ENCODE measurements at places on chromosomes 11 and 22. TPM values are rescaled to one million over a fixed set of nuclear protein-coding genes. Genes with fewer than 3 reads are reported as not detected.

The OR2AG2 gene
- total RNA-seq, result 0.43 TPM

The OR52B2 gene
- not detected for total RNA-seq

The RAB39A gene
- not detected for total RNA-seq

The ST14 gene
- 5.4 TPM for total RNA-seq

The APLNR gene
- 15.1 TPM for total RNA-seq

DNA sequence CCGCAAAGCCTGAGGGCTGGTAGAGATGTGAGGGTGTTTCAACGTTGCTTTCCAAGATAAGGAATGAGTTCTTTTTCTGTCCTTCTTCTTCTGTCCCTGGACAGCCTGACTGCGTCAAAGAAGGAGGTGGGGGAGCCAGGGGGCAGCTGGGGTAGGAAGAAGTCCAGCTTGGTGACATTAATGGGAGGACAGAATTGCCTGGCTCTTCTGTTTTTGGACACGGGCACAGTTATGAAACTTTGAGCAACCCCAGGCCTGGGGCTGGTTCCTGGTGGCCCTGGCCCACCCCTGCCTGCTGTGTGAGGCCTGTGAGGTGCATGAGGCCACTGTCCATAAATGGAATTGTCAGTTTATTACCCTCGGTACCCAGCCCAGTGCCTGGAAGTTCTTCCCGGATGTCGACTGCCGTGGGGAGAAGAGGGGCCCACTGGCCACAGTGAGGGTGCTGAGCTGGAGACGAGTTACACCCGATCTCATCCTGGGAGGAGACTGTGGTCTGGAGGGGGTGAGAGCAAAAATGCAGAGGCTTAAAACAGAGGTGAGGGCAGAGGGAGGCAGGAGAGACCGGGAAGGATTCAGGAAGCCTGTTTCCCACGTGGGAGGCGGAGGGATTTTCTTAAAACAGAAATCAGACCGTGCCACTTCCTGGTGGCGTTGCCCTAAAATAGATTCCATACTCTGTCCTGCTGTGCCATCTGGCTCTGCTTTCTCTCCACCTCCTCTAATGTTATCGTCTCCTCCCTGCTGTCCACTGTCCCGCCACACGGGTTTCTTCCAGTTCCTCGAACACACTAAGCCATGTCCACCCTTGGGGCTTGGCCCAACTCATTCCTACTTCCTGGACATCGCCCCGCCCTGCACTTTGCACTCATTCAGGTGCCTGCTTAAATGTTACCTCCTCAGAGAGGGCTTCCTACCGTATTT is 59.7 kb upstream of the RASD2 start:
- H3K27me3 ChIP-seq, result no peaks in the 10 kb centered on the region
- no peaks in the 10 kb centered on the region for H3K4me1 ChIP-seq
- H3K4me3 ChIP-seq, result no peak overlapping the region
- H3K36me3 ChIP-seq, result no peaks in the 10 kb centered on the region
- DNase-seq, result no peak

- H3K36me3 ChIP-seq, result no peaks in the 10 kb centered on the region
- no peak for DNase-seq
- peaks cover 15% of the 10 kb centered on the region for H3K4me1 ChIP-seq
- H3K4me3 ChIP-seq, result no peak overlapping the region
These were observed 61.7 kb downstream of the CHRDL2 start for GRCh38 chr11:74669211-74670160.

GRCh38 chr11:82898241-82898640 is 2.0 kb downstream of the PRCP start:
- DNase-seq, result no peak
- no peak overlapping the region for H3K27ac ChIP-seq
- H3K4me3 ChIP-seq, result peak overlapping the region; percentile 70
- no peaks in the 10 kb centered on the region for H3K4me1 ChIP-seq
- H3K27me3 ChIP-seq, result no peaks in the 10 kb centered on the region

GRCh38 chr11:47797633-47798032 is 30.5 kb upstream of the FNBP4 start:
- peaks cover 66% of the 10 kb centered on the region for H3K36me3 ChIP-seq
- no peaks in the 10 kb centered on the region for H3K27me3 ChIP-seq
- H3K4me3 ChIP-seq, result no peak overlapping the region
- no peak for DNase-seq
- H3K4me1 ChIP-seq, result no peaks in the 10 kb centered on the region
- H3K27ac ChIP-seq, result no peak overlapping the region

DNA sequence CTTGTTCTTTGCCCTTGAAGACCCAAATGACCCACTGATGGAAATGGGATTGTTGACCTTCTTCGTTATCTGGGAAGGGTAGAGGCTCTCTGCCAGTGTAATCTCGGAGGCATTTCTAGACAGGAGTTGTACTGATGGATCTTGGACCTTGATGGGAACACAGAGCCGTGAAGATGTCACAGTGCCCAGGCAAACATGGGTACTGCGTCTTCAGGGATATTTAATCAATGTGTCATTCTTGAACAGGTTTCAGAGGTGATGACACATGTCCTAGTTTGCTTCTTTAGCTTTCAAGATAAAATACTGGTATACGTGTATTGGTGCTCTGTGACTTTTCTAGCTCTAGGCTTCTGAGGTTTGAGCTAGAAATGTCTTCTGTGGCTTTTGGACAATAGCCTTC is 6.2 kb downstream of the LDLRAD3 start:
- no peak overlapping the region for H3K27ac ChIP-seq
- no peaks in the 10 kb centered on the region for H3K4me1 ChIP-seq
- no peak for DNase-seq
- H3K36me3 ChIP-seq, result no peaks in the 10 kb centered on the region

GRCh38 chr11:10674440-10674855 is 19.1 kb downstream of the IRAG1 start:
- peak overlapping the region; percentile 42 for H3K4me3 ChIP-seq
- H3K36me3 ChIP-seq, result peaks cover 15% of the 10 kb centered on the region
- peaks cover 12% of the 10 kb centered on the region for H3K4me1 ChIP-seq

GRCh38 chr11:28878025-28878424 is 769.8 kb downstream of the METTL15 start:
- no peaks in the 10 kb centered on the region for H3K27me3 ChIP-seq
- DNase-seq, result no peak
- no peaks in the 10 kb centered on the region for H3K36me3 ChIP-seq

- no peak for DNase-seq
- no peaks in the 10 kb centered on the region for H3K27me3 ChIP-seq
- H3K27ac ChIP-seq, result no peak overlapping the region
These were observed 5.4 kb upstream of the SORL1 start for GRCh38 chr11:121446752-121447156.

- DNase-seq, result no peak
- no peak overlapping the region for H3K4me3 ChIP-seq
- no peaks in the 10 kb centered on the region for H3K27me3 ChIP-seq
- no peaks in the 10 kb centered on the region for H3K4me1 ChIP-seq
- no peaks in the 10 kb centered on the region for H3K36me3 ChIP-seq
These were observed 70.8 kb upstream of the TEAD1 start for GRCh38 chr11:12603143-12604088.

GRCh38 chr11:131421066-131421855 is 50.8 kb downstream of the NTM start:
- no peak overlapping the region for H3K27ac ChIP-seq
- no peaks in the 10 kb centered on the region for H3K27me3 ChIP-seq
- no peak overlapping the region for H3K4me3 ChIP-seq
- DNase-seq, result no peak
- no peaks in the 10 kb centered on the region for H3K4me1 ChIP-seq

- H3K36me3 ChIP-seq, result no peaks in the 10 kb centered on the region
- no peak overlapping the region for H3K27ac ChIP-seq
- no peak overlapping the region for H3K4me3 ChIP-seq
- no peak for DNase-seq
- no peaks in the 10 kb centered on the region for H3K27me3 ChIP-seq
- H3K4me1 ChIP-seq, result no peaks in the 10 kb centered on the region
These were observed 149.4 kb upstream of the SNX19 start for GRCh38 chr11:131065435-131066413.

DNA sequence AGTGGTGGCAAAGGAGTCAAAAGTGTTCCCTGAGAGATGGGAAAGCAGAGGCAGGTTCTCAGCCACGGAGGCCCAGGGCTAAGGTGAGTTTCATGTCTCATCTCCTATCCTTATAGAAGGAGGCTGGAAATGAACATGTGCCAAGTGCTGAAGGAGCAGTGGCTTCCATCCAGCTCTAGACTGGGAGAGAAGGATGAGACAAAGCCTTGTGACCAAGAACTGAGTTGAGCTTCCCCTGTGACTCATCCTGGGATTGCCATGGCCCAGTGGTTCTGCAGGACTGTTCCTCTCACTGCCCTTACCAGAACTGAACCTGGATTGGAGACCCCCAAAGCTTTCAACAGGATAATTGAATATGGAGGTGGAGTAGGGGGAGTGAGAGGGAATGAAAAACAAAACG is 16.7 kb upstream of the OR9Q1 start:
- no peaks in the 10 kb centered on the region for H3K36me3 ChIP-seq
- no peaks in the 10 kb centered on the region for H3K27me3 ChIP-seq

- H3K27ac ChIP-seq, result peak overlapping the region; percentile 95
- peak overlapping the region; percentile 61 for H3K4me3 ChIP-seq
- DNase-seq, result no peak
- H3K4me1 ChIP-seq, result peaks cover 23% of the 10 kb centered on the region
These were observed 664 bp downstream of the DDB2 start for GRCh38 chr11:47215366-47215910.

DNA sequence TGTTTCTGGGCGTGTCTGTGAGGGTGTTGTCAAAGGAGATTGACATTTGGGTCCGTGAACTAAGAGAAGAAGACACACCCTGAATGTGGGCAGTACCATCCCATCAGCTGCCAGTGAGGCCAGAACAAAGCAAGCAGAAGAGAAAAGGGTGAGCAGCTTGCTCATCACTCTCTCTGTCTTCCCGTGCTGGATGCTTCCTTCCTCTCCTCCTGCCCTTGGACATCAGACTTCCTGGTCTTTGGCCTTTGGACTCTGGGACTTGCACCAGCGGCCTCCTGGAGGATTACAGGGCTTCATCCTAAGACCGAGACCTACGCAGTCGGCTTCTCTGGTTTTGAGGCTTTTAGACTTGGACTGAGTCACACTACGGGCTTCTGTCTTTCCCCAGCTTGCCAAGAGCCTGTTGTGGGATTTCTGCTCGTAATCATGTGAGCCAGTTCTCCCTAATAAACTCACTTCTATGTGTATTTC is 18.8 kb downstream of the APOL2 start:
- peaks cover 3% of the 10 kb centered on the region for H3K4me1 ChIP-seq
- peak; percentile 76 for DNase-seq
- no peaks in the 10 kb centered on the region for H3K27me3 ChIP-seq
- H3K27ac ChIP-seq, result peak overlapping the region; percentile 24
- no peaks in the 10 kb centered on the region for H3K36me3 ChIP-seq

GRCh38 chr22:27651486-27651885 is 150.1 kb downstream of the MN1 start:
- H3K4me1 ChIP-seq, result no peaks in the 10 kb centered on the region
- H3K36me3 ChIP-seq, result no peaks in the 10 kb centered on the region
- peak overlapping the region; percentile 54 for H3K27ac ChIP-seq
- H3K4me3 ChIP-seq, result no peak overlapping the region
- no peak for DNase-seq

DNA sequence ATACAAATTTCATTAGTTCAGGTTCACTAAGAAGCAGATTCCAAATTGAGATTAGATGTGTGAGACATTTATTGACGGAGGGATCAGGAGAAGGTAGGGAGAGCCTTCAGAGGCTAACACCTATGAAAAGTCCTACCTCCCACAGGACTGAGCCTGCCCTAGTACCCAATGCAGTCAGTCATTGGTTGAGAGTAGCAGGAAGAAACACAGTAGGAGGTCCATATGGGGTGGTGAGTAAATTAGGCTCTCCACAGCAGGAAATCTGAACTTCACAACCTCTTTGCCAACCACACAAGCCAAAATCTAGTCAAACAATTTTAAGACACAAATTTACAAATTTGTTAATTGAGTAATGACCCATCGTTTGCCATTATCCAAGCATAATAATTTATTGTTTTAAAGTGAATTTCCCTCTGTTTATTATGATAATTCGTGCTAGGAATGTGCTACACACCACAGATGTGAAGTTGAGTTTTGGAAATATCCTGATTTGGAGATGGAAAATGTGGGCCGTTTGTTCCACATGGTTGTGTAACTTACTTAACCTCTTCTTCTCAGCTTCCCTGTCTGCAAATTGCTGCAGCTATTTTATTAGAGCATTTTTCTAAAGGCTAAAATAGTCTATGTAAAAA is 542.1 kb downstream of the ETS1 start:
- H3K36me3 ChIP-seq, result no peaks in the 10 kb centered on the region
- no peaks in the 10 kb centered on the region for H3K4me1 ChIP-seq

- DNase-seq, result no peak
- H3K4me1 ChIP-seq, result no peaks in the 10 kb centered on the region
- H3K27me3 ChIP-seq, result no peaks in the 10 kb centered on the region
- H3K27ac ChIP-seq, result no peak overlapping the region
- peaks cover 18% of the 10 kb centered on the region for H3K36me3 ChIP-seq
These were observed 18.8 kb downstream of the SC5D start for GRCh38 chr11:121311373-121311772.

DNA sequence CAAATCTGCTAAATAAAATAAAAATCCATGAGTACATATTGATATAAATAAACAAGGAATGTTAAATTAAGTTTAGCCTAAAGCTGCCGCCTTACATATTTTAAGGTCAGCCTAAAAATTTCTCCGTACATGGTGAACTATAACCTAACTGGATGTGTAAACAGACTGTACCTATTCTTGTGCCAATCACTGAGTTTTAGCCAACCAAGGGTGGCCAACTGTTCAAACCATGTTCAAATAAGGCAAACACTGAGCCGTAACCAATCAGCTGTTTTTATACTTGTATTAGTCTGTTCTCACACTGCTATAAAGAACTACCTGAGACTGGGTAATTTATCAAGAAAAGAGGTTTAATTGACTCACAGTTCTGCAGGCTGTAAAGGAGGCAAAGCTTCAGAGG is 8.6 kb upstream of the QSER1 start:
- no peak overlapping the region for H3K4me3 ChIP-seq
- no peaks in the 10 kb centered on the region for H3K4me1 ChIP-seq
- H3K36me3 ChIP-seq, result no peaks in the 10 kb centered on the region

DNA sequence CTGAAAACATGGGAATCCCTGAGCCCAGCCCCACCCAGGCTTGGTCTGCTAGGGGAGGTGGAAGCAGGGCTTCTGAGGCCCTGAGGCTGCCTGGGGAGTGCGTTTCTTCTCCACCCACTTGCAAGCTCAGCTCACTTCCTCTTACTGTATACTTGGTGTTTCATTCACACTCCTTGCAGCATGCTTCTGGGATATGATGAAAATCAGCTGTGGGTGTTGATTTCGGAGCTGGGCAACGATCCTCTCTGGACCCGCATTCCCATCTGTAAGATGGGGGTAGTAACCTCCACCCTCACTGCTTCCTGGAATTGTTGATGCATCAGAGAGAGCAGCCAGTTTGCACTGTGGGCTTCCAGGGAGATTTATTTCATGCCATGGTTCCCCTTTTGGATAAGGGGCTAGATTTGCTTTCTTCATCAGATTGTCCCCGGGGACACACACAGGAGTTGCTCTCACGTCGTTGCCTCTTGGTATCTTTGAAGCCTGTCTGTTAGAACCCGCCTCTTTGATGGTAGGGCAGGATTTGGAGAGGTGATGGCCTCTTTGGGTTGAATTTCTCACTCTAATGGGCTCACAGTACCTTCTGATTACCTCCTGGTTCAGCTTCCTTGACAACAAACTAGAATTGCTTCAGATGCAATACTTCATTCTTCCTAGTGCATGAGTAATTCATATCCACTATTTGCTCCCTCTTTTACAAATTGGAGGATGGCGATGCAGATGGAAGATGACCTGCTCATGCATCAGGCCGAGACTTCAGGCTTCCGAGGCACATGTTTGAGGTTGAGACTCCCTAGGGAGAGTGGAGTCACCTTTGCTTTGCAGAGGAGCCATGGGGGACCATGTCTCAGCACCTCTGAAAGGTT is 40.4 kb downstream of the BCR start:
- no peaks in the 10 kb centered on the region for H3K27me3 ChIP-seq
- DNase-seq, result peak; percentile 78

- H3K36me3 ChIP-seq, result peaks cover 32% of the 10 kb centered on the region
- no peaks in the 10 kb centered on the region for H3K27me3 ChIP-seq
- no peak overlapping the region for H3K27ac ChIP-seq
- no peaks in the 10 kb centered on the region for H3K4me1 ChIP-seq
- no peak overlapping the region for H3K4me3 ChIP-seq
These were observed 21.6 kb upstream of the TEF start for GRCh38 chr22:41360126-41360525.

Data from ascending aorta (tissue), 2 donors.